ENCODE measurements at places on chromosomes 12 and 14. TPM values are rescaled to one million over a fixed set of nuclear protein-coding genes. Genes with fewer than 3 reads are reported as not detected.

The PPP1R3E gene
- 1.3 TPM for total RNA-seq

The OR4M1 gene
- total RNA-seq = not detected

The GALNT16 gene
- total RNA-seq = 0.28 TPM

The RTN1 gene
- 0.18 TPM for total RNA-seq

The CIDEB gene
- total RNA-seq = under 0.01 TPM

The KHNYN gene
- 22.8 TPM for total RNA-seq

The SDR9C7 gene
- not detected for total RNA-seq

The TRHDE gene
- total RNA-seq = 97.8 TPM

The ADCY4 gene
- not detected for total RNA-seq

GRCh38 chr12:31527083-31527482 lies 63.9 kb downstream of the DENND5B start:
- DNase-seq = no peak
- peaks cover 7% of the 10 kb centered on the region for H3K4me1 ChIP-seq
- no peak overlapping the region for H3K4me3 ChIP-seq
- no peaks in the 10 kb centered on the region for H3K27me3 ChIP-seq

- no peak overlapping the region for H3K4me3 ChIP-seq
- peaks cover 12% of the 10 kb centered on the region for H3K4me1 ChIP-seq
- peak; percentile 54 for DNase-seq
- H3K36me3 ChIP-seq = no peaks in the 10 kb centered on the region
- H3K27ac ChIP-seq = no peak overlapping the region
Observed at GRCh38 chr12:89389755-89390661, 37.7 kb upstream of the DUSP6 start.

- no peak overlapping the region for H3K27ac ChIP-seq
- peaks cover 34% of the 10 kb centered on the region for H3K36me3 ChIP-seq
- H3K27me3 ChIP-seq = no peaks in the 10 kb centered on the region
- no peaks in the 10 kb centered on the region for H3K4me1 ChIP-seq
Observed at GRCh38 chr12:2675776-2676175, 119.0 kb upstream of the FKBP4 start.

DNA sequence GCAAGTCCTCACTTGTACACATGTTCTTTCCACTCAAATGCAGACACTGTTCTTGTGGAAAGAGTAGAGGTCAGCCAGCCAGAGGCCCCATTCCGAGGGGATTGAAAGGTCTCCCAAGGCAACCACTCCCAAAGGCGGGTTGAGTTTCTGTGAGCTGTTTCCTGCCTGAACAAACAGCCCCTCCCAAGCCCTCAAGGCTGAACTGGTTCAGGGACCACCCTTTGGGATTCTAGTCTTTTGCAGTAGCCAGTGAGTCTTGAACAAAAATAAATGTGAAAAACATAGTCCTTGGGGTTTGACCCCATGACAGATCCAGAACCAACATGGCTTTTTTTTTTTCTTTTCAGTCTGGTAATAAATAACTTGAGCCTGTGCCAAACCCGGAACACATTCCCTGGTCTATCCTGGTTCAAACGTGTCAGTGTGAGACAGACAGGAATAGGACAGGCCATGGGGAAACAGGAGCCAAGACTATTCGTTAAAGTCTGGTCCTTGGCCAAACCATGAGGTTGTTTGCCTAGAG lies 17.6 kb upstream of the STK38L start:
- no peak overlapping the region for H3K4me3 ChIP-seq
- H3K4me1 ChIP-seq = peaks cover 3% of the 10 kb centered on the region
- H3K27ac ChIP-seq = no peak overlapping the region
- DNase-seq = no peak
- no peaks in the 10 kb centered on the region for H3K27me3 ChIP-seq

- H3K27me3 ChIP-seq = no peaks in the 10 kb centered on the region
- DNase-seq = no peak
- H3K27ac ChIP-seq = no peak overlapping the region
Observed at GRCh38 chr14:60273956-60274355, 24.9 kb downstream of the PPM1A start.

- H3K36me3 ChIP-seq = no peaks in the 10 kb centered on the region
- no peak for DNase-seq
- no peak overlapping the region for H3K27ac ChIP-seq
- no peaks in the 10 kb centered on the region for H3K4me1 ChIP-seq
- peaks cover 3% of the 10 kb centered on the region for H3K27me3 ChIP-seq
Observed at GRCh38 chr12:132471011-132471857, 18.7 kb upstream of the FBRSL1 start.

DNA sequence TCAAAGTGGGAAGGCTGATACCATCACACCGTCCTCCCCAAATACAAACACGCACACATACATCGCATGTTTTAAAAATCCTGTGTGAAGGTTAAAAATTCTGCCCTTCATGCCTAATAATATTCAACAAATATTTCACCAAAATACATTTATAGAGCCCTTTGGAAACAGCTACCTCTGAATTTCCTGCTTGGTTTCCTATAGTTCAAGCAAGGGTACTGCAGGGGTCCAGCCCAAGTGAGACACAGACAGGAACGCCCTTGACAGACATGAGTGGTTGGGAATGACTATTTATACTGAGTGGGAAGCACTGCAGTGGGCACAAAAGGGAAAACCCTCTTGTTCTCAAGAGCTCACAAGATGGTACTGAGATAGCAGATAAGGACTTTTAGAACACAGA lies 51.0 kb downstream of the ST8SIA1 start:
- no peak for DNase-seq
- no peak overlapping the region for H3K4me3 ChIP-seq
- H3K27me3 ChIP-seq = no peaks in the 10 kb centered on the region
- no peaks in the 10 kb centered on the region for H3K36me3 ChIP-seq
- peak overlapping the region; percentile 39 for H3K27ac ChIP-seq

DNA sequence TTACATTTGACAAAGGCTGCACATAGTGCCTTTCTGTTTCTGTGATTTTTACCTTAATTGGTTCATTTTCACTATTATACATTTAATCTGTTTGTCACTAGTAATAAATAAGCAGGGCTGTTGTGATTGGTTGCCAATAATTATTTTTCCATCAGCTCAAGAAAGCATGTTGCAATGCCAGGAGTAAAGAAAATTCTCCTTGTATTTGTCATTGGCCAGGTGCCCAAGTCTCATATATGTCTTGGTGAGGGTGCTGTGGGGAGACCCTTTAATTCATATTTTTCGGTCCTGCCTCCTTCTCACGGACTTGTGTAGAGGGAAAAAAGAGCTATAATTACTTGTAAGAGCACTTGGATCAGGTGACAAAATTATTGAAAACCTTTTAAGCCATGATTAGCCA lies 108.0 kb downstream of the KITLG start:
- H3K4me3 ChIP-seq = no peak overlapping the region
- peaks cover 2% of the 10 kb centered on the region for H3K4me1 ChIP-seq
- H3K36me3 ChIP-seq = no peaks in the 10 kb centered on the region
- H3K27me3 ChIP-seq = no peaks in the 10 kb centered on the region

DNA sequence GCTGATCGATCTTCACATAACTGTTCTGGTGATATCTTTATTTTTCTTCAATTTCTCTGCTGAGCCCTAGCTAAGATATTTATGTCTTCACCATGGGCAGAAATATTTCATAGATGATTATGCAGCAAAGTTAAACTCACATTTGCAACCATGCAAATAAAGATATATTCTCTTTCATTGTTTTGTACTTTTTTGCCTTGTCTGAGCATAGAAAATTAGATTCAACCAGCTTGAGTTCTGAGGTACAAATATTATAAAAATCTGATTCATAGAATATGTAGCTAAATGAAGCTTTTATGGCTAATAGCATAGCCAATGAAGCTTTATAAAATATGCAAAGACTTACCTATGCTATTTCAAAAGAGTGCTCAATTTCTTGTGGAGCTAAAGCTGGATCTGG lies at the start of gene TAS2R13:
Gene TAS2R13 (minus strand): TSS at position 101 of the 400 bp plus-strand sequence. CDS start 264 bp downstream, outside the sequence.
- no peak within 1 kb of the TSS for H3K27ac ChIP-seq
- H3K36me3 ChIP-seq = no peaks in the 10 kb centered on the region
- H3K27me3 ChIP-seq = no peaks in the 10 kb centered on the region
- H3K4me3 ChIP-seq = no peak within 1 kb of the TSS
- no peaks in the 10 kb centered on the region for H3K4me1 ChIP-seq

DNA sequence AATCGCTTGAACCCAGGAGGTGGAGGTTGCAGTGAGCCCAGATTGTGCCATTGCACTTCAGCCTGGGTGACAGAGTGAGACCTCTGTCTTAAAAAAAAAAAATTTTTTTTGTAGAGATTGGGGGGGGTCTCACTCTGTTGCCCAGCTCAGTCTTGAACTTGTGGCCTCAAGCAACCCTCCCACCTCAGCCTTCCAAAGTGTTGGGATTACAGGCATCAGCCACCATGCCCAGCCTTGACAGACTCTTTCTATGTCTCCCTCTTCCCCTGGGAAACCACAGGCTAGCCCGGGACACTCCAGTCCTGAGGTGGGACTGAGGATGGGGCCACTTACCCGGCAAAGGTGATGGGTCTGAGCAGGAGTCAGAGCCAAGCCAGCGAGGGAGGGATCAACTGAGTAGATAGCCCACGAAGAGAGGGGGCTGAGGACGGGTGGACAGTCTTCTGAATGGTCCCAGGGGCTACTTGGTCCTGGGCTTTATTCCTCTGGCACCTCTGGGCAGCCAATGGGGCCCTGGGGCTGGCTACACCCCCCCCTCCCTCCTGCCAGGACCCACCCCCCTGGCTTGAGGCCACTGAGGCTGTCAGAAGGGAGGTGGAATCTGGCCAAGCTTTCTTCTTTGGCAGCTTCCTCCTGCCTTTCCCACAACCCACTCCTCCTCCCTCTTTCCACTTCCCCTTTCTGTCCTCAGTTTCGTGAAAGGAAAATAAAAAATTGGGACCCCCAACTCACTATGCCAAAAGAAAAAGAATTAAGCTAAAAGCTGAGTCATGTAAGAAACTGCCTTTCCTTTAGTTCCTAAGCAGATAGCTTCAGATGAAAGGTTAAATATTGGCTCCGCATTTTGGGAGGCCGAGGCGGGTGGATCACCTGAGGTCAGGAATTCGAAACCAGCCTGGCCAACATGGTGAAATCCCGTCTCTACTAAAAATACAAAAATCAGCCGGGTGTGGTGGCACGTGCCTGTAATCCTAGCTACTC lies at the start of gene SDS:
Gene SDS (minus strand): TSS at position 453 of the 981 bp plus-strand sequence. CDS start 4,179 bp downstream, outside the sequence.
- no peaks in the 10 kb centered on the region for H3K36me3 ChIP-seq
- no peak within 1 kb of the TSS for H3K4me3 ChIP-seq
- no peak within 1 kb of the TSS for H3K27ac ChIP-seq
- H3K27me3 ChIP-seq = peaks cover 2% of the 10 kb centered on the region

DNA sequence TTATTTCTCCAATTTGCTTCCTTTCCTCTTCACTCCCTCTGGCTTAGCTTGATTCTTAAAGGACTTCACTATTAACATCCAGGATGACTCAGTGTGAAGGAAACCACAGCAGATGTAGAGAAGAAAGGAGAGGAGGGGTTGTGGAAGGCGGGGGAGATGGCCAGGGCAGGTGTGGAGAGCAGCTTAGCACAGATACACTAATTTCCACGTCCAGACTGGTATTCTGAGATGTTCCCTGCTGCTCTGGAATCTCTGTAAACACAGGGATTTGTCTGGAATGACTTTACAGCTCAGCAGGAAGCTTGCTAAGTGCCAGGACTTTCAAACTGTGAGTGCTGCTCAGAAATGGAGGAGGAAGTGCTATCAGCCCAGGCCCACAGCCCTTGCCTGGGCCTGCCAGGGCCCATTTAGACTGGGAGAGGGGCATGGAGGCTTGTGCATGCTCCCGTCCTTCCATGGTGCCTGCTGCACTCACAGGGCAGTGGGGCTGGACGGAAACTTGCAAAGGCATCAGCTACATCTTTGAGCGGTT lies 202.5 kb upstream of the DDHD1 start:
- no peak overlapping the region for H3K4me3 ChIP-seq
- no peaks in the 10 kb centered on the region for H3K36me3 ChIP-seq
- peak overlapping the region; percentile 53 for H3K27ac ChIP-seq
- H3K4me1 ChIP-seq = peaks cover 9% of the 10 kb centered on the region
- DNase-seq = peak; percentile 82

DNA sequence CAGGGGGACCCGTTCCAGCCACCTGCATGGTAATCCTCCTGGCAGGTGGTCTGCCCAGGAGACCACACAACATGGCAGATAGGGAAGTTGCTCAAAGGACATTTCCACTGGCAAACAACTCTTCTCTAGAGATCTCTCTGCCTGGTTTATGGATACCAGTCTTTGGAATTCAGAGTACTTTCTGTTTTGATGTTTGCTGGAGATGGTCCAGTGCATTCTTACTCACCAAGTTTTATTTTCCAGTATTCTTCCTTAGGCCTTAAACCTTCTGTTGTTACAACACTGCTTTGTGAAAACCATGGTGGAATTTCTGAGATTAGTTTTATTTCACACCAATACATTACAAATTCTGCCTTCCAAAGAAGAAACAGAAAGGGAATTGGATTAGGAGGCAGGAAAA lies 428.3 kb downstream of the FUT8 start:
- no peaks in the 10 kb centered on the region for H3K27me3 ChIP-seq
- H3K4me1 ChIP-seq = no peaks in the 10 kb centered on the region
- H3K36me3 ChIP-seq = no peaks in the 10 kb centered on the region
- H3K4me3 ChIP-seq = no peak overlapping the region

DNA sequence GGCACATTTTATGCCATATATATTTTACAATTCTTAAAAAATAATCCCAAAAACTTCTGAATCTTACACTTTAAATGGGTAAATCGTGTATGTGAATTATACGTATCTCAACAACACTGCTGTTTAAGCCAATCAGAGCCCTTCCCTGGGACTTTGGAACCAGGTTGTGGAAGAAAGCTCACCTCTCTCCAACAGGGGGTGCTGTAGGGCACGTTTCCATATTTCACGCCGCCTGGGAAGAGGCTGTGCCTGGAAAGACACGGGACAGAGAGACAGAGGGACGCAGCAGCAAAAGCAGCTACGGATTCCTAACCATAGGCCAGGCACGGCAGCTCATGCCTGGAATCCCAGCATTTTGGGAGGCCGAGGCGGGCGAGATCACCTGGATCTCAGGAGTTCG lies 29.4 kb upstream of the FBRSL1 start:
- no peak overlapping the region for H3K4me3 ChIP-seq
- no peak overlapping the region for H3K27ac ChIP-seq
- no peak for DNase-seq

DNA sequence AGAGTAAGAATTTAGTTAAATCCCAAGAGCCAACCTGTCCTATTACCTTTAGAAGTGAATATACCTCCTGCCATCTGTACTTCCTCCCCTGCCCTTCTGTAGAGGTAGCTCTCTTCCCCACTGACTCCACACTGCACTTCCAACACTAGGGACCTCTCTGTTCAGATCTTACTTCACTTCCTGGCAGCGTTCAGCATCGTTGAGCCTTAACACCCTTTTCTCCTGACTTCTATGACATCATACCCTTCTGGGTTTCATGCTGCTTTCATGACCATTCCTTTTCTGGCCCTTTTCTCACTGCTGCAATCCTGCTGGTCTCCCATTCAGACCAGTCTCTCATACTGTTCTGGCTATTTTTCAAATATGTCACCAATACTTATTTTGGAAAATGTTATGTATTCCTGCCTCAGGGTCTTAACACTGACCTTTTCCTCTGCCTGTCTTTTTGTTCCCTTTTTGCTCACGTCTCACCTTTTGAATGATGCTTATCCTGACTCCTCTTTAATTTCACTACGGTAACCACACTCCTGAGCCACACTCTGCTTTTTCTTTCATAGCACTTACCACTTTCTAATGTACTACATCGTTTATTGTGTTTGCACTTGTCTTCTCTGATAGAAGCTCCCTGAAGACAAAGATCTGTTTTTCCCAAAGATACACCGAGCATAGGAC lies 67.6 kb downstream of the PLEKHA5 start:
- H3K36me3 ChIP-seq = no peaks in the 10 kb centered on the region
- peak; percentile 32 for DNase-seq
- H3K4me1 ChIP-seq = peaks cover 6% of the 10 kb centered on the region
- no peak overlapping the region for H3K4me3 ChIP-seq

All from IMR-90 (cell line).